Chondrocyte (in vitro differentiated cells): ENCODE measurements at places on chromosomes 3 and 15. TPM values are rescaled to one million over a fixed set of nuclear protein-coding genes. Genes with fewer than 3 reads are reported as not detected.

Gene MUC4
- total RNA-seq: not detected in 3 replicates

Gene ROPN1
- not detected in 3 replicates for total RNA-seq

Gene GOLGA6A
- 0.12 to 0.46 TPM in 2 of 3 replicates, not detected in the other for total RNA-seq

Gene LTF
- not detected in 3 replicates for total RNA-seq

Gene ABTB1
- 18.1 to 27.2 TPM (median 26.7 TPM) in 3 replicates for total RNA-seq

Gene SAMMSON
- 0.39 TPM in 1 of 3 replicates, not detected in the others for total RNA-seq

- H3K36me3 ChIP-seq: peaks cover 11% of the 10 kb centered on the region
- H3K4me1 ChIP-seq: peaks cover 7% of the 10 kb centered on the region
- no peak overlapping the region for H3K4me3 ChIP-seq
- no peaks in the 10 kb centered on the region for H3K27me3 ChIP-seq
- no peak overlapping the region for H3K27ac ChIP-seq
Observed at GRCh38 chr3:122755491-122755890, 38.1 kb downstream of the HSPBAP1 start.

DNA sequence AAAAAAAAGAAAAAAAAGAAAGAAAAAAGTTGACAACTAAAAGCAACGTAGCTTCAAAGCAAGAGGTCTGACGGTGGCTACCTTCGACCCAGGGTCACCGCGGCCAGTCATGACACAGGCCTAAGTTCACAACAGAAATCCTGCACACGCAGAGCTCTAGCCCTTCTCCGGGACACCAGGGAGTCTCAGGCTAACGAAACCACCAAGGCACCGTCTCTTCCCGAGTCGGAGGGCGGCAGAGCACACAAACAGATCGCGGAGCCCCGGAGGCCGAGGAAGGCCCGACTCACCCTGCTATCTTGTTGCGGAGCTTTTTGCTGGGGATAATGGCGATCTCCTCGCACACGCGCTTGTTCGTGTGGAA, 584 bp downstream of the RPS17 start:
- H3K27ac ChIP-seq: peak overlapping the region; percentile 85
- no peaks in the 10 kb centered on the region for H3K27me3 ChIP-seq
- H3K36me3 ChIP-seq: peaks cover 26% of the 10 kb centered on the region

DNA sequence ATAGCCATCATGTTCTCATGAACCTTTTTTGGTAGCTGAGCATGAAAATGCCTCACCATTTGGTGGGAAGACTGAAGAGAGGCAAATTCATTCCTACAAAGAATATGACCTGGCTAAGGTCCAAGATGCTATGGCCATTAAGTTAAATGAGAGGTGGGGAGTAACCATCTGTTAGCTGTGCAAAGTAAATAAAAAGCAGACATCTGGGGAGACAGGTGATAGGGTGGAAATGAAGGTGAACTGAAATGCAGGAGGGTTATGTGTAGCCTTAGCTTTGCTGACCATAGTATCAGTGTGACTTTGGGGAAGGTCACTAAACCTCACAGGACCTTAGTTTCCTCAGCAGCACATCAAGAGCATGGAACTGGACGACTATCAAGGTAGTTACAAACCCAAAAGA, 111.0 kb upstream of the STRIT1 start:
- H3K4me3 ChIP-seq: no peak overlapping the region
- DNase-seq: no peak
- H3K4me1 ChIP-seq: no peaks in the 10 kb centered on the region
- H3K27ac ChIP-seq: no peak overlapping the region
- H3K36me3 ChIP-seq: no peaks in the 10 kb centered on the region
- peaks cover 3% of the 10 kb centered on the region for H3K27me3 ChIP-seq

DNA sequence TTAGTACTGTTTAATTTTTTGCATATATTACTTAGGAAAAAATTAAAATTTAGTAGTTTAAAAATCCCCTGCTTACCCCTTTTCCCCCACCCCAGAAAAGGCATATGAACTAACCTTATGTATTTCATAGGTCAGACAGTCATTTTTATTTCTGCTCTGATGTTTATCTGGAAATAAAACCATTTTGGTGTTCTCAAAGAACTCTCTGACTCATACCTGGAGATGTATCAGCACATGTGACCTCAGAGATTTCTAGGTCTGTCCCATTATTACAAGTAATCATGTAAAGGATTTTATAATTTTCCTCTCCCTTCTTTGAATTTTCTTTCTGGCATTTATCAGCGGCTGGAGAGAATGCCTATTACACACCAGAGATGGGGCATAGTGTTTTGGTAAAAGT, 14.1 kb upstream of the CCR8 start:
- peaks cover 5% of the 10 kb centered on the region for H3K36me3 ChIP-seq
- DNase-seq: no peak
- H3K27me3 ChIP-seq: peaks cover 8% of the 10 kb centered on the region

DNA sequence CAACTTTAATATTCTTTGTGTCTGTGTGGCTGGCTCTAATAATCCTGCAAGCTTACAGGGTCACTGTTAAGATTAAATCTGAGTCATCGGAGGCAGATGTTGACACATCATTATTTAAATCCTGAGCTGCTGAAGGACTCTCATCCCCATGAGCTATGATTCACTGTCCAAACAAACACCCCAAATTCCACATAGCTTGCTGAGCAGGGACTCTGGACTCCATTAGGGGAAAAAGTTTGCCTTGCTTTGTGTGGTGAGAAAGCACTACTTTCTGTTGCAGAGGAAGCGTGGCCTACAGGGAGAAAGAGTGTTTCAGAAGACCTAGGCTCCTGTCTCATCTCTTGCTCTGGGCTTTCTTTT, 213.7 kb downstream of the PDCD6IP start:
- peaks cover 46% of the 10 kb centered on the region for H3K4me1 ChIP-seq
- peak overlapping the region; percentile 82 for H3K27ac ChIP-seq
- no peaks in the 10 kb centered on the region for H3K36me3 ChIP-seq
- H3K4me3 ChIP-seq: no peak overlapping the region
- H3K27me3 ChIP-seq: no peaks in the 10 kb centered on the region
- no peak for DNase-seq

- no peak overlapping the region for H3K27ac ChIP-seq
- peaks cover 13% of the 10 kb centered on the region for H3K36me3 ChIP-seq
- no peak overlapping the region for H3K4me3 ChIP-seq
- no peak for DNase-seq
- no peaks in the 10 kb centered on the region for H3K4me1 ChIP-seq
Observed at GRCh38 chr3:172776049-172776717, 25.7 kb downstream of the ECT2 start.

- H3K27ac ChIP-seq: peak overlapping the region; percentile 37
- DNase-seq: no peak
- H3K27me3 ChIP-seq: no peaks in the 10 kb centered on the region
Observed at GRCh38 chr3:114671741-114672510, 378.1 kb downstream of the TIGIT start.

- H3K27ac ChIP-seq: no peak overlapping the region
- no peak for DNase-seq
- no peak overlapping the region for H3K4me3 ChIP-seq
- H3K27me3 ChIP-seq: peaks cover 27% of the 10 kb centered on the region
- H3K36me3 ChIP-seq: peaks cover 3% of the 10 kb centered on the region
Observed at GRCh38 chr15:75782926-75783325, 60.3 kb upstream of the UBE2Q2 start.

DNA sequence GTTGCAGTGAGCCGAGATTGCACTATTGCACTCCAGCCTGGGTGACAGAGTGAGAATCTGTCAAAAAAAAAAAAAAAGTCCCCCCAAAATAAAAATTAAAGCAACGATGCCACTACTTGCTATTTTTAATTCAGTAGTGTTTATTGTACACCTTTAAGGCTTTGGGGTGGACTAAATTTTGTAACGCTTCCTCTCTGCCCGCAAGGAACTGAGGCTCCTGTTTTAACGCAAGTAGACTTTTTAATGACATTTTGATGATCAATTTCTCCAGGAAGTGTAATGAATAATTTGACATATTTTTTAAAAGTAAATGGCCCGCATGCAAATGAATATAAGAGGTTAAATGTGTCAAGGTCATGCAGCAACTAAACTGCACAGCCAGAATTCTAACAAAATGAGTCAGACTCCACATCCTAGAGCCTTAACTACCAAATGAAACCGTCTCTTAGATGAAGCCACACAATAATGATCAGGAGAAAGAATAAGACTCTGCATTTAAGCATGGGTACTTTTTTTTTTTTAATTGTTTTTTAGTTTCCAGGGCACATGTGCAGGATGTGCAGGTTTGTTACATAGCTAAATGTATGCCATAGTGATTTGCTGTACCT, 96.8 kb upstream of the LMOD3 start:
- H3K36me3 ChIP-seq: no peaks in the 10 kb centered on the region
- DNase-seq: no peak
- no peak overlapping the region for H3K27ac ChIP-seq
- H3K27me3 ChIP-seq: no peaks in the 10 kb centered on the region

DNA sequence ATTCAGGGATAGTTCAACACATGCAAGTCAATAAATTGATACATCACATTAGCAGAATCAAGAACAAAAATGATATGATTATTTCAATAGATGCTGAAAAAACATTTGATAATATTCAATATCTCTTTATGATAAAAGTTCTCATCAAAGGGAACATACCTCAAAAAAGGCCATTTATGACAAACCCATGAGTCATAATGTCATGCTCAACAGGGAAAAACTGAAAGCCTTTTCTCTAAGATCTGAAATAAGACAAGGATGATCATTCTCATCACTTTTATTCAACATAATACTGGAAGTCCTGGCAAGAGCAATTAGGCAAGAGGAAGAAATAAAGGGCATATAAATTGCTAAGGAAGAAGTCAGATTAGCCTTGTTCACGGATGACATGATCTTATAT, 54.1 kb upstream of the TMEM158 start:
- H3K27ac ChIP-seq: no peak overlapping the region
- H3K27me3 ChIP-seq: peaks cover 21% of the 10 kb centered on the region
- H3K36me3 ChIP-seq: peaks cover 8% of the 10 kb centered on the region

DNA sequence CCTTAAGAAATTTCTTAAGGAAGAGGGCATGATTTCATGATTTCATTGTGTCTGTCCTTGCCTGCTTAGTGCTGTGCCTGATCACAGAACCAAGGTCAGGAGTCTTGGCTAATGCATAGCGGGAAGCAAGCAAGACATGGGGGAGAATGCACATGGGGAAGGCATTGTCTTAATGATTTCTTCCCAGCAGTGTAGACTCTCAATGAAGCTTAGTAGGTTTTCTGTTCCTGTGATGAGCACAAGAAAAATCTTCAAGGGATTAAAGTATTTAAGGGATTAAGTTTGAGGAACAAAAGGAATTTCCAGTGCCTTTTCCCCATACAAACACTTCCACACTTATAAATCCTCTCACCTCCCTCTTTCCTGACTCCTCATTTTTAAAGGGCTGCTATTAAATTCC, 46.9 kb upstream of the SEMA6D start:
- no peak overlapping the region for H3K27ac ChIP-seq
- H3K36me3 ChIP-seq: no peaks in the 10 kb centered on the region
- H3K4me1 ChIP-seq: peaks cover 7% of the 10 kb centered on the region
- no peak for DNase-seq

- no peak for DNase-seq
- H3K4me3 ChIP-seq: no peak overlapping the region
- H3K4me1 ChIP-seq: no peaks in the 10 kb centered on the region
- no peak overlapping the region for H3K27ac ChIP-seq
- no peaks in the 10 kb centered on the region for H3K27me3 ChIP-seq
Observed at GRCh38 chr3:141218162-141218835, 13.3 kb upstream of the PXYLP1 start.

DNA sequence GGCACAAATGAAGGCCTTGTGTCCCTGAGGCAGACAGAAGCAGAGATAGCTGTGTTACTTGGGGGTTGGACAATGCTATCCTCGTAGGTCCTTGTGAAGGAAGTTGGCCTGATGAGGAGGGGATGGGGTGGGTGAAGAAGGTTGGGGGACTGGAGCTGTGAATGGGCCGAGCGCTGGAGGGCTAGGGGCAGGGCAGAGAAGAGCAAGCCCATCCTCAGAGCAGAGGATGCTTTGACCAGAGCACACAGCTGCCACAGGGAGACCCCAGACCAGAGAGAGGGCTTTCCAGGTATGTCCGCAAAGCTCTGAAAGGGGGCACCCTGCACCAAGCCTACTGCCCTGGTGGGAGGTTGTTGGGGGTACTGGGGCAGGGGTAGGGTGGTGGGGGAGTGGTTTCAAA, 5.7 kb upstream of the TBC1D2B start:
- H3K4me3 ChIP-seq: no peak overlapping the region
- DNase-seq: no peak
- H3K27me3 ChIP-seq: no peaks in the 10 kb centered on the region

DNA sequence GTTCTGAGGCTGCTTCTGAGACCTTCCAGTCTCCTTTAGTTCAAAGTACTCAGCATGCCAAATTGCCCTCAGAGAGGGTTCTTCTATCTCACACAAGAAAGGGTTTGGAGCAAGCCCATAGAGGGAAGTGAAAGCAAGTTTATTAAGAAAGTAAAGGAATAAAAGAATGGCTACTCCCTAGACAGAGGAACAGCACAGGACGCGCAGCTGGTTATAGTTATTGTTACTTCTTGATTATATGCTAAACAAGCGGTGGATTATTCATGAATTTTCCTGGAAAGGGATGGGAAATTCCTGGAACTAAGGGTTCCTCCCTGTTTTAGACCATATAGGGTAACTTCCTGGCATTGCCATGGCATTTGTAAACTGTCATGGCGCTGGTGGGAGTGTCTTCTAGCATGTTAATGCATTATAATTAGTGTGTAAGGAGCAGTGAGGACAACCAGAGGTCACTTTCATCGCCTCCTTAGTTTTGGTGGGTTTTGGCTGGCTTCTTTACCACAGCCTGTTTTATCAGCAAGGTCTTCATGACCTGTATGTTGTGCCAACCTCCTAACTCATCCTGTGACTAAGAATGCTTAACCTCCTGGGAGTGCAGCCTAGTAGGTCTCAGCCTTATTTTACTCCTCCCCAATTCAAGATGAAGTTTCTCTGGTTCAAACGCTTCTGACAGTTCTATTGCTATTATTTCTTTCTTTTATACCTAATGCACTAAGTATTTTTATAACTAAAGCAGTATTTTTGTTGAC, 26.3 kb downstream of the SCN11A start:
- no peak for DNase-seq
- H3K27ac ChIP-seq: no peak overlapping the region
- H3K27me3 ChIP-seq: peaks cover 36% of the 10 kb centered on the region

GRCh38 chr3:51876186-51876585, 785 bp upstream of the IQCF5 start:
- H3K4me1 ChIP-seq: no peaks in the 10 kb centered on the region
- H3K36me3 ChIP-seq: no peaks in the 10 kb centered on the region
- no peak for DNase-seq
- peaks cover 17% of the 10 kb centered on the region for H3K27me3 ChIP-seq

GRCh38 chr3:171646357-171647133, 163.7 kb downstream of the PLD1 start:
- no peaks in the 10 kb centered on the region for H3K27me3 ChIP-seq
- peak overlapping the region; percentile 38 for H3K27ac ChIP-seq
- no peak overlapping the region for H3K4me3 ChIP-seq

GRCh38 chr3:88617283-88617682, 467.5 kb downstream of the C3orf38 start:
- no peak overlapping the region for H3K27ac ChIP-seq
- H3K4me3 ChIP-seq: no peak overlapping the region
- no peak for DNase-seq

DNA sequence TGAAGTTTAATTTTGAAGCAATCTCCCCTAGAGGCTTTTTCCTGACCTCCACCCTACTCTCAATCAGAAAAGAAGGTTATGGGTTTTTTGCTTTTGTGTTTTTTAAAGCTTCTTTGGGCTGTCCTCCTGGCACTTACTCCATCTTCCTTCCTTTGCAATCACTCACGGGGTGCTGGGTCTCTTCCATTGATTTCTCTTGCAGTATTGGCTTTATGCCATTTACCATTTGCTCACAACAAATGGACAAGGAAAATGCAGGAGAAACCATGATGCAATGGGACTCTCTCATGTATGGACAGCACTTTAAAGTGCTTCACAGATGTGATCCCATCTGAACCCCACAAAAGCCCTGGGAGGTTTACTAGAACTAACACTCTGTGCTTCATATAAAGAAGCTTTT, 57.5 kb downstream of the SST start:
- no peak for DNase-seq
- no peaks in the 10 kb centered on the region for H3K36me3 ChIP-seq
- peaks cover 12% of the 10 kb centered on the region for H3K27me3 ChIP-seq
- H3K4me1 ChIP-seq: peaks cover 12% of the 10 kb centered on the region
- H3K4me3 ChIP-seq: no peak overlapping the region
